ENCODE measurements at places on chromosomes 1 and 21. TPM values are rescaled to one million over a fixed set of nuclear protein-coding genes. Genes with fewer than 3 reads are reported as not detected.

GRCh38 chr1:16984717-16985116, 4.3 kb upstream of the MFAP2 start:
- no peak for DNase-seq

The PDC gene
- total RNA-seq = not detected

The YTHDF2 gene
- total RNA-seq = 71.5 TPM

The LAMC1 gene
- 0.24 TPM for total RNA-seq

The OR14K1 gene
- total RNA-seq = not detected

- DNase-seq = no peak
Measured at GRCh38 chr21:28216976-28217523, 775.6 kb downstream of the LTN1 start.

- DNase-seq = no peak
Measured at GRCh38 chr1:241817331-241817792, 30.6 kb upstream of the EXO1 start.
